Stimulated activated CD4-positive, alpha-beta T cell treated with anti-CD3 and anti-CD28 coated beads, TNF-alpha, amount 100 ng/mL, for 24 hours (primary cell): ENCODE measurements at places on chromosomes 3 and 15.

DNA sequence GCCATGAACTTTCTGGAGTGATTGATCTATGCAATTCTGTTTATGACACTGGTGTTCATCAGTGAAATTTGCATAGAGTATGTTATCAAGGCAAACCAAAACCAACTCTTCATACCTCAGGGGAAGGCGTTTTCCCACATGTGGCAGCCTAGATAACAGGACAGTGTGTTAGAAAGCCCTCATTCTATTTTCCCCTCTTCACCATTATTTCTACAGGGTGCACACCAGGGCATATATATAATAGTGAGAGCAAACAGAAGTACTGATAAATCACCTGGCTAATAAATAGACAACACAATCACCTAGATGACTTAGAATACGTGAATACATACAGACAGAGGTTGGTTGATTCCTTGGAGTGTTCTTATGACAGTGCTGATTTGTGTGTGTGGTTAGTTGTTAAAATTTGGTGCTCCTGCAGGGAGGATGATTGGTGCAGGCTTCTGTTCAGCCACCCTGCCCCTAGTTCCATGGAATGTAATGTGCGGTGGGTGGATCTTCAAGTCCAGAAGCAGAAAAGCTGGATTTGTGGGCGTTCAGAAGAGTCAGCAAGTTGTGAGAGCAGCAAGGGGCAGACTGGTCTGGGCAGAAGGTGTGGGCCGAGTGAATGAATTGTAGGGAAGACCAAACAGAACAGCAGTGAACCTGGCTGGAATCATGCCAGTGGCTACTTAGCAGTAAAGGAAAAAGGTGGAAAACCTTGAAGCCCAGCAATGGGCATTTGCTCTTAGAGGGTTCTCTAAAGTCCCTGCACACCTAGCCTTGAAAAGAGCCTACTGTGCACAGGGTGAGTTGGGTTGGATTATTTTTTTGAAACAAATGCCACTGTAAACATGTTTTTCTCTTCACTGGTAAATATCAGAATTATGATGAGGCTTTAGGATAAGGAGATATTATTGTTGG lies 11.7 kb upstream of the RARRES1 start:
- DNase-seq = no peak

DNA sequence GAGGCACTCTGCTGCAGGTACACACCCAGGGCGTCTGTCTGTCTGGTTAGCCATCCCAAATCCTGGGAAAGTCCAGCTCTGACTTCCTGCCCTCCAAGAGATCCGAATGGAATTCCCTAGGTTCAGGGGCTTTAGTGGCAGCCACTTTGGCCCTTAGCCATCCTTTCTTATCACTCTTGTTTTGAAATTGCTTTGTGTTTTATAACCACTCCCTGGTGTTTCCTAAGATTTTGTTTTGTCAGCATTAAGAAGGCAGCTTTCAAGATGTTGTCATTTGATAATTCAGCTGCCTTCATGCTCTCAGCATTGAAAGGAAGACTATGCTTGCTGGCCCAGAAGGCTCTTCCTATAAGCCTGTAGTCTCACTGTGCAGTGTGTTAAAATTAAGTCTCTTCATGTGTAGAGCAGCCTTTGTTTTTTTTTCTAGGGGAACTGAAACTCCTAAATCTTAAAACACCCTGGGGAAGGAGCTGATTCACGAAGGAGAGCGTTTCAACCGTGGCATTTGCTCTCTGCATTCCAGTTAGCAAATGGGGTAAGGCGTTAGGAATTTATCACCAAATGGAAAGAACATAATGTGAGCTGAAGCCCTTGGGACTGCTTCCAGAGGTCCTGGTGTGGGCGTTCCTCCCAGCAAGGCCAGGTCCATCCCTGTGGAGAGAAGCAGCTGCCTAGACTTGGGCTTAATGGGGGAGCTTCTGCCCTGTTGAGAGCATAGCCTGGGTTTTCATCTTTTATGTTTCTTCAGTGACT lies 14.2 kb upstream of the CLEC3B start:
- no peak for DNase-seq

DNA sequence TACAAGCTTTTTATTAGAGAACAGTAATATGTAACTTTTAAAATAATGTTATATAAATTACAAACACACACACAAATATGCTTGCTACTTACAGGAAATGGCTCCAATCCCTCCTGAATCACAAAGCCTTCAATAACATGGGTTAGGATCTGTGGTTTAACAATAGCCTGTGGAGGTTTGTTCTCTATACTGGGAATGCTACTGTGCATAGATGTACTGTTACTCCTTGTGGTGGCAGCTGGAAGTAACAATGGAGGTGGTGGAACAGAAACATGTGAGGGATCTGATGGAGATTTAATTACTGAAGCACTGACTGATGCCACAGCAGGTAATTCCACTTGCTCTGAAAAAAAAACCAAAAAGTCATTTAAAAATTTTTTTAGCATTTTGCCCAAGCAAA lies 64.4 kb downstream of the PHC3 start:
- no peak for DNase-seq

GRCh38 chr15:79478108-79478507 lies 46.0 kb downstream of the MINAR1 start:
- no peak for DNase-seq

- no peak for DNase-seq
Observed at GRCh38 chr3:194142156-194142910, 6.4 kb downstream of the HES1 start.

- no peak for DNase-seq
Observed at GRCh38 chr15:48703544-48703943, 58.0 kb upstream of the FBN1 start.

DNA sequence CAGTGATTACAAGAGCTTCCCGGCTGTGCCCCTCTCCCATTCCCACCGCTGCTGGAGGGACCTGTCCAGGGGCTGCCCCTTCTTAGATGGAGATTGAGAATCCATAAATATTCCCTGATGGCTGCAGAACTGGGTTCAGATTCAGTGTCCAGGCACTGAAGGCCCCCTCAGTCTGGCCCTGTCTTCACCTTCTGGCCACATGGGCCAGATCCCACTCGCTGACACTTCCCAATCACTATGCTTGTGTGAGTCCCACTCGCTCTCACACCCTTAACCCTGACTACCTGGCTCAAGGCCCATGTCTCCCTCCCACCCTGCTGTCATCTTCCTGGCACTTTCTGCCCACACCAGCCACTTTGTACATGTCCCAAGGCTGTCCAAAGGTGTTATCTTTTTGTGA lies 15.5 kb upstream of the MRPS22 start:
- DNase-seq = no peak

DNA sequence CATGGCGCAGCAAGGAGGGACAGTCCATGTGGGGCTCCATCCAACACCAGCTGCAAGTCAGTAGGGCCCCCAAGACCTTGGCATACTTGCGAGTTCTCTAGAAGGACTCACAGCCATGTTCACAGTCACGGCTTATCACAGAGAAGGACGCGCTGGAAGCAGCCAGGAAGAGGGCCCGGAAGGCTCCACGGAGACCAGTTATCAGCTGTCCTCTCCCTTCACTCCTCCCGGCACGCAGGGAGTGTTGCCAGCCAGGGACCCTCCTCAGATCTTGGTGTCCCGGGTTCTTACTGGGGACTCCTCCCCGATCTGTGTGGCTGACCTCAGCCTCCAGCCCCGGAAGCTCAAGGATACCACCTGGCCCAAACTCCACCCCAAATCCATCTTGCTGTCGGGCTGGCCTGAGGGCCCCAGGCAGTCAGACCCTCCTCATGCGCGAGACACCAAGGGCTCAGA lies 68.0 kb downstream of the SLTM start:
- no peak for DNase-seq

DNA sequence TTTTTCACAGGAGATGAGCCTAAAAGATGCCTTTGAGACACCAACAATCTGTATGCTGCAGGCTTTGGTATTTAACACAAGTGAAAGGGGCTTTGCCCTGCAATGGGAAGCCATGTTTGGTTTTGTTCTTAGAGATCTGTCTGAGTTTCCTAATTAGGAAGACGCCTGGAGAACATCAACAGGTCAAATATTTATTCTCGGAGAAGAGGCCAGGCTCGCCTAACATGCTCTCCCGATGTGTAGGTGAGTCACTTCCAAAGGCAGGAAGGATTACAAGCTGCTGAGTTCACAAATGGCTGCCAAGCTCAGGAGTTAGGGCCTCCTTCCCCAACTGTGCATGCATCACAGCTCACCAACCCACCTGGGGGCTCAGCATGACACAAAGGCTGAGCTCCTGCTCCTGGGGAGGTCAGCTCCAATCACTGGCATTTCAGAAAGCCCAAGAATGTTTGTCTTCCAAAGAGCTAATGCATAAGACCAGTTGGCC lies 119.5 kb upstream of the PRICKLE2 start:
- DNase-seq = no peak

GRCh38 chr3:140770977-140771667 lies 93.3 kb downstream of the TRIM42 start:
- no peak for DNase-seq

DNA sequence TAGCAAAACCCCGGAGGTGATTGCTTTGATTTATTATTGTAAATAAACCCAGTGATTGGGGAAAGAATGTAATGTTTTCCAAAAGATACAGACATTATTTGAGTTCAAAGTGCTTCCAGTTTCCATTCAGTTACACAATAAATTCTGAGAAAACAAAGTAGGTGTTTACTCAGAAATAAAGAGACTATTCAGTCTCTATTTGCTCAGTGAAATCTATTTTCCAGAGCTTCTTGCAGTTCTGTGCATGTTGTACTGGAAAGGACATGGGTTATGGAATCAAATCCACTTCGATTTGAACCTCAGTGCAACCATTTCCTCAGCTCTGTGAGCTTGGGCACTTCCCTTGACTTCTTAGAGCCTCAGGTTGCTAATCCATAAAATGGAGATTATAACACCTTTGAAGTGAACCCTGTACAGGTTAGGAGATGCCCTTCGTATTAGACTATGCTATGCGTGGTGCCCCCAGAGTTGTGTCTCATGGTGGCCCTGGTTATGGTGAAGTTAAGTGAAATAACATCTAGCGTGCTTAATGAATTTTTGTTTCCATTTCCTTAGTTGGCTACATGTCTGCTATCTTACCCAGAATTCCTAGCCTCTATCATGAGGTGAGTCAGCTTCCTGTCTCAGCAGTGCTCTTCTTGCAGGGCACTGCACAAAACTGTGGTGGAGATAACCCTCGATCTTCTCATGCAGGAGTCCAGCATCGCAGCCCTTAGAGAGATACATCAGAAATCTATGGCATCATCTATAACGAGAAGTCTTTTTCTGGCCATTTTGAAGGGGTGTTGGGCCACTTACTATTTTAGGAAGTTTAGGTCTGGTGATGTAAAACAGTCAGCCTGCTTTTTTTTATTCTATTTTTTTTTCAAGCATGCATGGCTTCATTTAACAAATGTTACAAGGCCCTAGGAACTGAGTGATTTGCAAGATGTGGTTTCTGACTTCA lies 97.7 kb downstream of the RPL39L start:
- no peak for DNase-seq

GRCh38 chr15:67127965-67128364 lies 62.6 kb downstream of the SMAD3 start:
- DNase-seq = no peak

GRCh38 chr3:56942523-56942922 lies 117.9 kb upstream of the SPATA12 start:
- no peak for DNase-seq

DNA sequence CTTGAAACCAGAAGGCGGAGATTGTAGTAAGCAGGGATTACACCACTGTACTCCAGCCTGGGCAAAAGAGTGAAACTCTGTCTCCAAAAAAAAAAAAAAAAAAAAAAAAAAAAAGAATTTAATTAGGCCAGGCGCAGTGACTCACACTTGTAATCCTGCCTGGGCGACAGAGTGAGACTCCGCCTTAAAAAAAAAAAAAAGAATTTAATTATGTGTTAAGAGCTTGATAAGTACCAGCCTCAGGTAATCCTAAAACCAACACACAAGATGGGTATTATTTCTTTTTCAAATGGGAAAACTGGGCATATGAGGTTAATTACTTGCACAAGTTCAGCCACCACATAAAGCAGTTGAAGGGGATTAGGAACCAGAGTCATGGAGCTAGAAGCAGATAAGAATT lies 49.0 kb downstream of the PBRM1 start:
- DNase-seq = no peak

DNA sequence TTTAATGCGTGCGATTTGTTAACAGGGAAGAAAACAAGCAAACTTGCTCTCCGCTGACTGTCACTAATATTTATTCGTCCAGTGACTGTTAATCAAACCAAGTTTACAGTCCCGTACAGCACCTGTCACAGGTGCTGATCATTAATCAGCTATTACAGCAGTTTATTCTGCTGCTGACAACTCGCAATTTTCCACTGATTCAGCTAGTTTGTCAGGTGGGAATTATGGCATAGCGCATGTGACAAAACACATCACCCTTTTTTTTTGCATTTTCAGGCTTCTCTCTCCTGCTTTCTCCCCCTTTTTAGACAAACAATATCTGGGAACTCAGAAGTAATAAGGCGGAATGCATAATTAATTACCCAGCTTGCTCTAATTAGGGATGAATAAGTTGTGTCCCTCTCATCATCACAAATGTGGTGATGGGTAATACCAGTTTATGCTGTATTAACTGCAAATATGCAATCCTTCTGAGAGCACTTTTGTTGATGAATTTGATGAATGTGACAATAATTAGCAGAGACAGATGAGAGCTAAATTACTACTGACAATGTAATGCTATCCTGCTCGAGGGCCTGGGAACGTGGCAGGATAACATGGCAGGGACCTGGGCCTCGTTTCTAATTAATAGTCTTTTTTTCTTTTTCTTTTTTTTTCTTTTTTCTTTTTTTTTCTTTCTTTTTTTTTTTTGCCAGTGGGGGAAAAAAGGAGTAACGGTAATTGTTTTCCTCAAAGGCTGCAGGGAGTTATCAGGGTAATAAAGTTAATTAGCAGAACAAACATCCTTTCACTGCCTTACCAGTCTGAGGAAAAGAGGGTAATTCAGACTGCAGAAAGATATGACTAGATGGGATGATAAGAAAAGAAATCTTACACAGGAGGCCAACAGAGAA lies 150.3 kb upstream of the SOX2 start:
- DNase-seq = no peak

DNA sequence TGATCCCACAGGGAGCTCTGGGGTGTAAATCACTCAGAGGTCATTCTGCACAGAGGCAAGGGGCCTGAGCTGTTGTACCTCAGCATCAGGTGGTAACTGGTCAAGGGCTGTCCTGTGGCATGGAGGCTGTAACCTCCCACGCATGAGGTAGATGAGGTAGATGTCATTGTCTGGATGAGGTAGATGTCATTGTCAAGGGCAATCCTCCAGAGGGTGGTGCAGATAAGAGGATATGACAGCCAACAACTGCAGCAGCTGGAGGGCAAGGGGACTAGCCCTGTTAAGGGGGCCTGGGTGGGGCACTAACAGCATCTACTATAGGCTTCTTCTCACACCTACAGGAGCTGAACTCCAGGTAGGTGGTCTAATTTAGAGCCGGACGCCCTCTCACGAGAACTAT lies 55.6 kb downstream of the THRB start:
- no peak for DNase-seq

- DNase-seq = no peak
Observed at GRCh38 chr3:5186858-5187155, 700 bp upstream of the EDEM1 start.

DNA sequence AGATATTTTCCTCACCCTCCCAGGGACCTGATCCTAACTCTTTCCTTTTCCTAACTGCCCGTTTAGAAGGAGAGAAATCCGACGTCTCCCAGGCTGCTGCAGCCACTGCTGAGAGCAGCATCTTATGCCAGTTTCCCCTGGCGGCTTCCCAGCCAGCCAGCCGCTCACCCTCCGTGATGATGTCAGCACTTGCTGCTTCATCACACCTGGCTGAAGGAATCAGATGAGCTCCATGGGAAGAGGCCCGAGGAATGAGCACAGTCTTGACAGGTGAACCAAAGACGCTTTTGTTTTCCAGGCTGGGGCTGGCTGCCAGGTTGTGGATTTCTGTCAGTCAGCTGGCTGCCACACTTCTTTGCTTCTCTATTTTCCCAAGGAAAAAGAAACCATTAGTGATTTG lies 445.1 kb upstream of the RBMS3 start:
- DNase-seq = no peak

- peak; percentile 62 for DNase-seq
Observed at GRCh38 chr3:127544192-127544802, 46.2 kb downstream of the TPRA1 start.
